ENCODE measurements at places on chromosomes 12 and 14.
A peak's percentile ranks its signal among the peaks of the same experiment; 100 is the strongest.

GRCh38 chr14:102029956-102030355 is 56.9 kb downstream of the HSP90AA1 start:
- DNase-seq: no peak

DNA sequence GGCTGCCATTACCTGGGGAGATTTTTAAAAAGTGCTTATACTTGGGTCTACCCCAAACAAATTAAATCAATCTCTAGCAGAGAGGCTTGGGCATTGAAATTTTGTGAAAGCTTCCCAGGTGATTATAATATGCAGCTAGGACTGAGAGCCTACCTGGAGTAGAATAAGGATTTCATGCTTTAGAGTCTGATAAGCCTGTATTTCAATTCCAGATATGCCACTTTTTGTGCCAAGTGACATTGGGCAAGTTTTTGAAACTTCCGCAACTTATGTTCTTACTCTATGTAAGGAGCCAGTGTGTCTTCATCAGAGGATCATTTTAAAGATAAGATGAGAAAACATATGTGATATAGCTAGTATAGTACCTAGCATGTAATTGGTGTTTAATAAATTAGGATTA is 159.8 kb upstream of the LRIG3 start:
- DNase-seq: no peak

DNA sequence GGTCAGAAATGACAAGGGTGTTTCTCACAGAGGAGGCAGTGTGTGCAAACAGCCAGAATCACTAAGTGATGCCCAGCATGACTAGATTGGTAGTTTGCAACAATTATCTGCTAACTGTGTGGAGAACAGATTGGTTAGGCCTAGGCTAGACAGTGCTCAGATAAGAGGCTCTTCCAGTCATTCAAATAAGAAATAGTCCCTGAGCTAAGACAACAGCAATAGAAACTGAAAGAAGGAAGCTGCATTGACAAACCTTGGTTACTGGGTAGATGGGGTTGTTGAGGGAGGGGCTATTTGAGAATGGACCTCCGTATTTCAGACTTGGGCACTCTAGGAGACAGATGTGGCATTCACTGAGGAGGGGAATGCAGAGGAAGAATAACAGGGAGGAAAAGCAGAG is 255.0 kb upstream of the NPAS3 start:
- DNase-seq: no peak

- DNase-seq: no peak
Measured at GRCh38 chr14:32313844-32314376, 15.2 kb upstream of the AKAP6 start.

GRCh38 chr12:110948041-110948440 is 27.7 kb upstream of the MYL2 start:
- no peak for DNase-seq

DNA sequence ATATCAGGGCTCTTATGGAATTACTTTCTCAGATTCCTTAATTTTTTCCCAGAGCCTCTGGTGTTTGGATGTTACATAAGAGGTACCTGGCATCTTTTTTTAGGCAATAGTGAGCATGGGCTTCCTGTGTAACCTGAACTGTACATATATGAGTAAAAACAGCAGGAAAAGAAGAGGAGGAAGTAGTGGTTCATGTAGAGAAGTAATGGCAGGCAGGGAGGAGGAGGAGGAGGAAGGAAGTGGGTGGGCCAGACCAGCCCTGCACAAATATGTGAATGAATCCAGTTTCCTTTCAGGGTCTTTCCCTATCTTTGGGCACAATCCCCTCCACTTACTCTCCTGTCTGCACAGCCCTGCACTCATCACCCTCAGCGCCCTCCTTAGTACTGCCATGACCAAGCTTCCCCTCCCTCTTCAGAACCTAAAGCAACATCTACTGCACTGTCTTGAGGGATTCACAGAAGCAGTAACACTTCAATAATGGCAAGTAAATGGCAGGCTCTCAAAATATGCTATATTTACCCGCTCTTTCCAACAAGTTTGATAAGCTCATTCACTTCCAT is 40.9 kb upstream of the GSG1 start:
- no peak for DNase-seq

GRCh38 chr12:94982456-94982855 is 21.0 kb downstream of the NDUFA12 start:
- no peak for DNase-seq

GRCh38 chr12:14993537-14994266 is 20.9 kb downstream of the PDE6H start:
- DNase-seq: no peak

DNA sequence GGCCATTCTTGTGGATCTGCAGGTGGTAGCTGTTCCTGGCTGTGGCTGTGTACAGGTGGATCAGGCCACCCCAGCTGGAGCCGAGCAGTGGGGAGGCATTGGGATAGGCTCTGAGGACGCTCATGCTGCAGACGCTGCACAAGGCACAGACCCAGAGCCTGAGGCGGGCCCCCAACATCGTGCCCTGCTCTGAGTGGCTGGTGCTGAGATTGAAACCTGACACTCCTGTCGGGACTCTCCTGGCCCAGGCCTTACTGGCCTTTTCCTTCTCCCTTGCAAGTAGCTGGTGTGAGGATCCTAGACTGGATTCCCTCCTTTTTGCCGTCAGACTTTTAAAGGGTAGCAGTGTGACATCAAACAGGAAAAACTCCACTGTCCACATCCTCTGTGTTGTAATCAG is at the start of gene FGF23:
TSS of gene FGF23 (minus strand) at position 308 of the 400 bp plus-strand sequence. CDS start at position 178, 130 bp downstream.
- peak; percentile 22 for DNase-seq

DNA sequence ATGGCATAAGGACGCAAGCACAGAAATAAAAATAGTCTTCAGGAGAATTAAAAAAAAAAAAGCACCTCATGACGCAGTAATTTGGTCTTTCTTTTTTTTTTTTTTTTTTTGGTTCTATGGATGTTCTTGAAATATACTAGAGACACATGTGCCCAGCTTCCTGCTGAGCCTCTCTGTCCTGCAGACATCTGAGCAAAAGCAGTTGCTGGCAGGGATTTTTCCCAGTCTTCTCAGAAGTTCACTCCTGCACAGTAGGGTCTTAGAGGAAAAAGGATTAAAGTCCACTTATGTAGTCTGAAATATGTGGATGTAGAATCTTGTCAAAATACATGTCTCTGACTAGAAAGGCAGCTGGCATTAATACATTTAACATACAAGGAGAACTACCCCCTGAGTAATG is 1888.1 kb upstream of the SEL1L start:
- no peak for DNase-seq

DNA sequence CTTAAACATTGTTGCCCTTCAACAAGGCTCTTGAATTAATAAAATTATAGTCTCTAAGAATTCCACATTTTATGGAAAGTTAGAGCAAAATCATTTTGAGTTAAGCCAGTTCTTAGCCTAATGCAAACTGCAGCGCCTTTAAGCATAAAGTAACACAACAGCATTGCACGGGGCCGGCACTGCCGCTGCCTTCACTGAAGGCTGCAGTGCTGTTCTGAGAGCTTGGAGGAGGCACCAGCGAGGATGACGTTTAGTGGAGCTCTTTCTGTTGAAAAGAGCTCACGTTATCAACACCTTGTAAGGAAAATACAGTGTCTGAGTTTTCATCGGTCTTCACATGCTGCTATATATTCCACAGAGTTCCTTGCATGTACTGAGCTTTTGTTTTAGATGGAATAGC is 38.3 kb upstream of the DYNC1H1 start:
- DNase-seq: no peak

DNA sequence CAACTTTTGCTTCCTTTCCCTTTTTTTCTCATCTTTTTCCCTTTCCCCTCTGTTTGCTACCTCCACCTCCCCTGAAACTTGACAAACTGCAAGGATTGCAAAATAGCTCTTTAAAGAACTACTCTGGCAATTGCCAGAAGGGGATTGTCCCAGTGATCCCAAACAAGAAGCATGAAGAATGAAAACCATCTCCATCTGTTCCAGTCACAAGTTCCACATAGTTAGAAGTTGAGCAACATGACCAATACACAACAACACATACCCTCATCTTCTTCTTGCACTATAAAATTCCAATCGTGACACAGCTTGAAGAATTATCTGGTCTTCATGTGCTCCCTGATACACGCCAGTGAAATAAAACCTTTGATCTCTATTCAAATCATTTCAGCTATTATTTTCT is 93.7 kb upstream of the USP15 start:
- DNase-seq: no peak
